ENCODE measurements at places on chromosomes 11 and 22.
A peak's percentile ranks its signal among the peaks of the same experiment; 100 is the strongest.

DNA sequence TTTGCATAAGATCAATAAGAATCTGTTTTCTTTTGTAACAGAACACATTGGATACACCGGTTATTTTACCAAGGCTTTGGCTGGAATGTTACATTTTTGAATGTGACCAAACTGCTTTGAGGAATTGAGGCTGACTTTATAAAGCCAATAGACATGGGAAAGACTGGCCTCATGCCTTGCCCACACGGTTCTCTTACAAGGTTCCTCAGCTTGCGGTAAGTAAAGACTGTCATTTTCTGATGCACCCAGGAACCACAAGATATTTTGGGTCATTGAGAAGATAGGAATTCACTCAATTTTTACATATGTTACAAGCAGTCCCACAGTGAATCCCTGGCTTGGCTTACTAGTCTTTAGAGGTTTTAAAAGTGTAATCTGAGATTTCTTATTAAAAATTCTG, 23.9 kb downstream of the OR10A6 start:
- no peak for DNase-seq

- no peak for DNase-seq
Measured at GRCh38 chr22:36284171-36284571, 31.2 kb downstream of the APOL1 start.

- peak; percentile 86 for DNase-seq
Measured at GRCh38 chr11:19344661-19345518, 104.1 kb upstream of the E2F8 start.

- DNase-seq: no peak
Measured at GRCh38 chr11:76321820-76322524, 59.0 kb downstream of the THAP12 start.

GRCh38 chr11:94800414-94800813, 32.3 kb downstream of the AMOTL1 start:
- peak; percentile 35 for DNase-seq

- no peak for DNase-seq
Measured at GRCh38 chr11:93160808-93161207, 37.0 kb downstream of the SLC36A4 start.

DNA sequence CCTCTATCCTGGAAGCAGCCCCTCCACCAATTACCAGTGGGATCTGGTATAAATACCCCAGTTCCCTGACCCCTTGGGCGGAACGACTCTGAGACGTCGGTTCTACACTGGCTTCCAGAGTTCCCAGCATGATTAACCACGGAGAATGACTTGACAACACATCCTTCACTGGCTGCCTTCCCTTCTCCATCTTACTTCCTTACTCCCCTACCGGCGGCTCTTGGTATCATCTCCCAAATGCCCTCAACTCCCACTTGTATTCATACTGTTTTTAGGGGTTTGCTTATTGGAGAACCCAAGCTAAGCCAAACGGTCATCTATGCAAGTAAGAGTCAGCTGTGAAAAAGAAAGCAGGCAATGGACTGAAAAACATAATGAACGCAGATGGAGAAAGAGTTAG, 56.1 kb downstream of the APOL3 start:
- DNase-seq: no peak

GRCh38 chr11:22559416-22559815, 66.2 kb downstream of the FANCF start:
- no peak for DNase-seq

- no peak for DNase-seq
Measured at GRCh38 chr22:32699001-32699582, 102.4 kb upstream of the TIMP3 start.

GRCh38 chr11:34987617-34988016, 71.2 kb downstream of the PDHX start:
- DNase-seq: no peak

- no peak for DNase-seq
Measured at GRCh38 chr22:31142285-31142684, 2.0 kb upstream of the PLA2G3 start.

DNA sequence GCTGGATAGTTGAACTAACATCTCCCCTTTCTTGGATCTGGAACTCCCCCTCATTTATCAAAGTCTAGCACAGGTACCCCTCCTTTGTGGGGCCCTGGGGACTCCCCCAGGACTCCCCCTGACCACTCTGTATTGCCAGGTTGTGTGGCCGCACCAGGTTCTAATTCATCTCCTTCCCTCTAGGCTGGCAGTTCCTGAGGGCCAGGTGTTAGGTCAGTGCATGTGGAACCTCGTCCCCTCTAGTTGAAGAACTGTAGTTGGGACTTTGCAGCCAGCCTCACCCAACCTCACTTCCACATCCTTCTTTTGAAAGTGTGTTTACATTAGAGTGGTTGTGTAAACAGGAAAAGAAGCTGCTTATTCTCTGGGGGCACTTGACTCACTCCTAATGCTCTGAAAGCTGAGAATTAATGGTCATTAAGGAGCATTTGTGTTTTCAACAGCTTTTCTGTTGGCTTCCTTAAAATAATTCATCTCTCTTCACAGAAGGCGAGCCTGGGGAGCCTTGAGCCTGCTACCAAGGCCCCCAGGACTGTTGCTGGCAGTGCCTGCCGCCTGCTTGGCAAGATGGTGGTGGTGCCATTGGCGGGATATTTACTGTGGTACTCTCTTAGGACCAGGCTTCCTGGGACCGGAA, 11.8 kb downstream of the UPB1 start:
- DNase-seq: no peak

GRCh38 chr11:65952052-65952521, 6.8 kb downstream of the TSGA10IP start:
- no peak for DNase-seq

GRCh38 chr22:32475468-32476010, 928 bp downstream of the FBXO7 start:
- peak; percentile 70 for DNase-seq

DNA sequence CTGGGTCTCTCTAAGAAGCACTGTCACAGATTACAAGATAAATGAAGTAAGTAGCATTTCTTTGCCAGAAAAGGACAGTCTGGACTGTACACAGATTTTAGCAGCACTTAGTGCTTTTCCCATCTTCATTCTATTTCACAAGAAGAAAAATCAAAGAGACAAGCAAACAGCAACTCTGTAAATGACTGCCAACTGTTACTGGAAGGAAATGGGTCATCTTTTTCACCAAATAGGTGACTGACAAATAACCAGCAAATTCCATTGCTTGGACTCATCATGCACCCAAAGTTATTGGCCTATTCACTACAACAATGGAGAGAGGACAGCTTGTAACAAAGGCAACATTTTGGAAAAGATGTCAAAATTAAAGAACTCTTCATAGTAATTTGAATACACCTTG, 28.9 kb upstream of the CARD18 start:
- DNase-seq: no peak

GRCh38 chr11:122085264-122085663, 30.8 kb downstream of the BLID start:
- peak; percentile 56 for DNase-seq

DNA sequence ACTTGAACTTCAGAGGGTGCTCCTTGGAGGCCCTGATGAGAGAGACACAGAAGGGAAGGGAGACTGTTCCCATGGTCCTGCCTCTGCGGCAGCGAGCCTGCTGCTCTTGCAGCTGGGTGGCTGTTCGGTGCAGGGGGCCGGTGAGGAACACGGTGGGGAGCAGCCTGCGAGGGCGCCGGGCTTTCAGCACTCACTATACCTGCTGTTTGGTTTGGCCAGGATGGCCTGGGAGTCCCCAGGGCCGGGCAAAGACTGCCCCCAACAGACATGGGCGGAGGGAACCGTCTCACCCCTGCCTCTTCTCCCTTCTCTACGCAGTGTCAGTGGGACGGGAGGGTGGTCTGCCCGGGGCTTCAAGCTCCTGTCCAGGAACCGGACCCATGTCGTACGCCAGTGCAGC, 58.0 kb upstream of the PRODH start:
- no peak for DNase-seq

DNA sequence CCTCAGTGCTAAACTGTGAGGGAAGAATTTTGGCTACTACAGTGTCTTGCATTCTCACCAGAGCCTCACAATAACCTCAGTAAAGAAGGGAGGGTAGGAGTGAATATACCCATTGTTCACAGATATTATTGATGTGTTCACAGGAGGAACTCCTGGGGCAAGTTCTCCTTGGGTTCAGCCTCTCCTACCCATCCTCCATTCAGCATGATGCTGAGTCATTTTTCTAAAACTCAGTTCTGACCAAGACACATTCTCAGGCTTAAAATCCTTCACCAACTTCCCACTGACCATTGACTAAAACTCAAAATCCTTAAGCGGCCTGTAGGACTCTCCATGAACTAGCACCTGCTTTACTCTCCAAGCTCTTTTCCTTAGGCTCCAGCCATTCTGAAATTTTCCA, 48.7 kb downstream of the SYTL2 start:
- DNase-seq: no peak

- DNase-seq: no peak
Measured at GRCh38 chr11:1656061-1656441, 26.5 kb downstream of the KRTAP5-5 start.

DNA sequence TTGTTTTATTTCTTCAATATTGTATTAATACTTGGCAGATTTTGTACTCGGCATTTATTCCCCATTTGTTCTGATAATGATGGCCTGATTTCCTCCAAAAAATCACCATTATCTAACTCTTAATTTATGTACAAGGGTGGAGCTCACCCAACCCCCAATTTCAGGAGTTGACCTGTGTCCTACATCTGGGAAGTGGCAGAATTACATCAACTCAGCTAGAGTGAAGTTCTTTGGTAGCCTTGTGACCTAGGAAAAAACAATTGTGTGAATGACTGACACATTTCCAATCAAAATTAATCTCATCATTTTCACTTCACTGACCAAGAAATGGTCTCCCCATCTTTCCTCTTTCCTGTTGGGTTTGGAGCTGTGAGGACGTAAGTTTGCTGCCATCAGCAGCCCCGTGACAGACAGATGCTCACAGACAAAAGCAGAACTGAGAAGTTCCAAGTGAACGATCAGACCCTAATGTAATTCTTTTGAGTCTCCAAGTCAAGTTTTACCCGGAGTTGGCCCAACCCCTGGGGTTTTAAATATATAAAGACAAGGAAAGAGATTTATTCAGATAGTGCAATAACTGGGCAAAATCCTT, 16.6 kb upstream of the MS4A6E start:
- DNase-seq: peak; percentile 56

DNA sequence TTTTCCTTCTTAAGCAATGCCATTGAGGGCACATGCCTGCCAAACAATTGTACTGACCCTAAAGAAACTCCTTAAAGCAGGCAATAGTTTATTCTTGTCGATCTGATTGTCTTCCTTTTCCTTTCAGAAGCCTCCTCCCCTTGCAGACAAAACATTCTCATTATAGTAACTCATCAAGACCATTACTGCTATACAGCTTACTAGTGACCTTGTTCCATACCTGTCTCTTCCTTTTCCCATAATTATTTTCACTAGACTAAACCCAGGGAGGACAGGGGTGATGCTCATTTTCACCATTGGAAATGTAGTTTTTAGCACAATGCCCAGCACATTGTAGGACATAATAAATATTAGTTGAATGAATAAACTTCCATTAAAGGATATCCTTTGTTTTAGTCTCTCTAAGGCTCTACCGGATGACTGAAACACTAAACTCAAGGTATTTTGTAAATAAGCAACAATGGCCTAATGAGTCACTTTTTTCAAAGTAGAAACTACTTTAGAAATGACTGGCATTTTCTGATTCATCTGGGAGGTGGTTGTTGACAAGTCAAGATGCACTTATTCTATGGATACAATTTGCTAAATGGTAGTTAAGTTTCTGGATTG, 9.3 kb upstream of the MSANTD4 start:
- DNase-seq: no peak

DNA sequence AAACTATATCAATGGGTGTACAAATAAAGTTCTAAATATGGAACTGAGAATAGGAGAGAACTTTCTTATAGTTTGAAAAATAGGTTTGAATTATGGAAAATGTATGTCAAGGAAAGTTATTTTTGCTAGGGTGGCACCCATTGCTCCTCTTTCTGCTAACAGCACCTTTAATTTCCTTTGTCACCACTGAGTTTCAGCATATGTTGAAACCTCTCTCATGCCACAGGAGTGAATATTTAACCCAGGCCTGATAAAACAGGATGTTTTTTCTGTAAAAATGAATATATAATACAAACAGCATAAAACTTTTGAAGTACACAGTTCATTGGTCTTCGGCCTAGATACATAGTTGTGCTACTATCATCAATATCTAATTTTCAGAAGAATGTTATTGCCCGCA, 385.5 kb upstream of the ANO5 start:
- DNase-seq: no peak

DNA sequence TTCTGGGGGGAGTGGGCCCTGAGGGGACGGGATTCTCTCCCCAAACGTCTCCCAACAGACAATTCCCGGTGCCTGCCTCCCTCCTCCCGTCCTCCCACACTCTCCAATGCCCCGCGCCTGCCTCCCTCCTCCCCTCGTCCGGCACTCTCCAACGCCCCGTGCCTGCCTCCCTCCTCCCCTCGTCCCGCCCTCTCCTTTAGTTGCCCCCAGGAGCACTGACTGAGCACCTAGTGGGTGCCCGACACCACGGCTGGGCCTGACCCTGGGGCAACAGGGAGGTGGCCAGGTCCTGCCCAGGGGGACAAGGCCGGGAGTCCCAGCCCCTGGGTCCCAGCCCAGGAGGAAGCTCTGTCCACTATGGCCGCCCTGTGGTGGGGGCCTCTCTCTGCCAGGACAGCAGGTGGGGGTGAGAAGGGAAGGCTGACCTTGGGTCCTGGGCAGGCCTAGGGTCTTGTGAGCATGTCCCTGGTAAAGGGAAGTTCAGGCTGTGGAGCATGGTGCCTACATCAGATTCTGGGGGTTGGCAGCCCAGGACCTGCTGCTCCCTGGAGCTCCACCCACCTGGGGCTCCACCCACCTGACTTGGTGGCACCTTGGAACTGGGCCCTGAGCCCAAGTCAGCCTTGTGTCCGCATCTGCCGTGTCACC, 942.3 kb downstream of the BRD1 start:
- no peak for DNase-seq

DNA sequence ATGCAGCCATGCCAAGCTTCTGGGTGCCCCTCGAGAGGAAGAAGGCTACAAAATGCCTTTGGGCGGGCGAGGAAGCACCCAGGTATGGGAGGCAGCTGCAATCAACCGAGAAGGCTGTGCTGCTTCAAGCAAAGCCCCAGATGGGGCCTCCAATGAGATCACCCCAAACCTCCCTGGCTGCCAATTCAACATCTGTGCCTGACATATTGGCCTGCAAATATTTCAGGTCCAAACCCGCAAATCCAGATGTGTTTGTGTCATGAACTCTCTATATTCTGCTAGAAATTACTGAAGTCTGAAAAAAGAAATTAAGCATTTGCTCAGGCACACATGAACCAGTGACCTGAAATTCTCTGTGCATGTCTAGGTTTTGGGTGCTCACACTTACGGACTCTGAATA, 78.8 kb upstream of the RCN1 start:
- no peak for DNase-seq

GRCh38 chr11:16133867-16134266, 222.5 kb downstream of the SOX6 start:
- DNase-seq: no peak

- peak; percentile 86 for DNase-seq
Measured at GRCh38 chr22:46619830-46620501, at the start of gene GRAMD4. TSS of gene GRAMD4 (plus strand) at chr22:46620386. CDS start at chr22:46626800, 6,414 bp downstream.

- DNase-seq: no peak
Measured at GRCh38 chr11:623349-623869, 1.3 kb downstream of the CDHR5 start.
